ENCODE measurements at places on chromosomes 13 and 19.

DNA sequence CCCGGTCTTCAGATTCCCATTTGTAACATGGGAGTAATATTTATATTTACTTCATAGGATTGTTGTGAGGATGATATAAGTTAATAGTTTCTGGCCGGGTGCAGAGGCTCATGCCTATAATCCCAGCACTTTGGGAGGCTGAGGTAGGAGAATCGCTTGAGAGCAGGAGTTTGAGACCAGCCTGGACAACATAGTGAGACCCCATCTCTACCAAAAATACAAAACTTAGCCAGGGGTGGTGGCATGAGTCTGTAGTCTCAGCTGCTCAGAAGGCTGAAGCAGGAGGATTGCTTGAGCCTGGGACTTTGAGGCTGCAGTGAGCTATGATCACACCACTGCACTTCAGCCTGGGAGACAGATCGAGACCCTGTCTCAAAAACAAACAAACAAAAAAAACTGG lies 11.2 kb downstream of the CATSPERG start:
- DNase-seq: no peak

GRCh38 chr19:18008814-18009213 lies 844 bp downstream of the ARRDC2 start:
- no peak for DNase-seq

- DNase-seq: no peak
Measured at GRCh38 chr13:47112205-47112902, 215.5 kb upstream of the HTR2A start.

DNA sequence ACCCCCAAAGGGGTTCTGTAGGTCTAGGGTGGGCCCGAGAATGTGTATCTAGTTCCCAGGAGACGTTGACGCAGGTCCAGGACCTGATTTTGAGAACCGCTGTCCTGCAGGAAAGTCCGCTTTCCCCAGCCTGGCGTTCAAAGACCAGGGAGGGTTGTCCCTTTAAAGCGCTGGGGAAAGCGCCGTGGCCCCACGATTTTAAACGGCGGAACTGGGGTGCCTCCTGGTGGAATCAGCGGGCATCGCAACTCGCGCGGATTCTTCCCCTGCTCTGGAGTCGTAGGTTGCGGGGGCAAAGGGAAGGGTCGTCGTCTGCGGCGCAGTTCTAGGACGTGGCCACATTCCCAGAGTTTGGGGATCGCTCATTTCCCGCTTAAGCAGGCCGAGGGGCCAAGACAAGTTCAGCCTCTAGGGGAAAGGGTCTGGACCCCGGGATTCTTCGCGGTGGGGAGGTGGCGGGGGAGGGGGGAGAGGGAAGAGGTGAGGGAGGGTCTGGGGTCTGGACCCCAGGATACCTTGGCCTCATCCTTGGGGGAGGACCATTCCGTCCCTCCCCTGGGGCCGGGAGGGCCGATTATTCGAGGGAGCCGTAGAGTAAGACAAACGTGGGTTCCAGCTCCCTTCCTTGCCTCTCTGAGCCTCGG lies 7.7 kb downstream of the PNMA8B start:
- peak; percentile 91 for DNase-seq

DNA sequence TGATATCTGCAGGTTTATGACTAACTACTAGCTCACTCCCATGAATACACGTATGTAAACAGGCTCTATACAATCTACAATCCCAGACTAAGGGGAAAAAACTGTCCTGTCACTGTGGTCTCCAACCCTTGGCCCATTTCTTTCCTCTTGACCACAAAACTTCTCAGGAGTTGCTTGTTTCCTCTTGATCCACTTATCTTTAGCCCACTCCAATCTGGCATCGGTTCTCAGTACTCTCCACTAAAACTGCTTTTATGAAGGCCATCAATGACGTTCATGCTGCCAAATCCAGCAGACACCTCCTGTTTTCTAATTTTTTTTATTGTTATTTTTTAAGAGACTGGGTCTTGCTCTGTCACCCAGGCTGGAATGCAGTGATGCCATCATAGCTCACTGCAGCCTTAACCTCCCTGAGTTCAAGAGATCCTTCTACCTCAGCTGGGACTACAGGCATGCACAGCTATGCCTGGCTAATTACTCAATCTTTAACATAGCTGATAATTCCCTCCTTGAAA lies 31.9 kb upstream of the USPL1 start:
- no peak for DNase-seq

DNA sequence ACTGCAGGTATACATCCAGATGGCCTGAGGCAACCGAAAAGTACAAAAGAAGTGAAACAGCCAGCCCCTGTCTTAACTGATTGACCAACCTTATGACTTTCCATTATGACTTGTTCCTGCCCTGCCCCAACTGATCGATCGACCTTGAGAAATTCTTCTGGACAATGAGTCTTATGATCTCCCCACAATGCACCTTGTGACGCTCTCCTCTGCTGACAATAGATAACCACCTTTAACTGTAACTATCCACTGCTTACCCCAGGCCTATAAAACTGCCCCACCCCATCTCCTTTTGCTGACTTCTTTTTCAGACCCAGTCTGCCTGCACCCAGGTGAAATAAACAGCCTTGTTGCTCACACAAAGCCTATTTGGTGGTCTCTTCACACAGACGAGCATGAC lies 11.2 kb downstream of the ZNF83 start:
- no peak for DNase-seq

DNA sequence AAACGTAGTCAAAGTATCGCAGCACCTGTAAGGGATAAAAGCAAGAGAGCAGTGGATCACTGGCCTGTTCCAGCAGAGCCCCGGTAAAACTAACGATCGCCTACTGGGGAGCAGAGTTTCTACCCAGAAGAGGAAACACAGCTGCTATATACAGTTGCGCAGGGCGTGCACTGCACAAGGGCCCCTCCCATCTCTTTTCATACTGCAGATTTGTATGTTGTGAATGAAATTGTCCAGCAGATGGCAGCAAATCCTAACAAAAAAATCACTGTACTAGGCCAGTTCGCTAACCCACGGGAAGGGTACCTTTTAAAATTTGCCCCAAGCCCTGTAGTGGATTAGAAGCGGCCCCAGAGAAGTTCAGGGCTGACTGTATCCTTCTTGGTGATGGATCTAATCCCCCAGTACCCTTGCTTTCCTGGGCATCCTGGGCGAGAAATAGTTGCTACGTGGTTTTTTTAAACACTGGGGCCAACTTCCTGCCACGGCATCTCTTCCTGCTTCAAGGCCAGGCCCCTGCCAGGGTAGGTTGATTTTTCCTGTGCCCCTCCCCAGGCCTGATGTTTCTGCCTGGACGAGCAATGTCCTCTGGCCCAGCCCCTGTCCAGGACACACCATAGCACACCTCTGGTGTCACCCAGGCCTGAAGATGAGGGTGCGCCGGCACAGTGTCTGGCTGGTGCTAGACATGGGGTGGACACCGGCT lies 127.0 kb downstream of the IER2 start:
- DNase-seq: peak; percentile 73

GRCh38 chr13:28641600-28641926 lies 17.4 kb upstream of the POMP start:
- DNase-seq: no peak

DNA sequence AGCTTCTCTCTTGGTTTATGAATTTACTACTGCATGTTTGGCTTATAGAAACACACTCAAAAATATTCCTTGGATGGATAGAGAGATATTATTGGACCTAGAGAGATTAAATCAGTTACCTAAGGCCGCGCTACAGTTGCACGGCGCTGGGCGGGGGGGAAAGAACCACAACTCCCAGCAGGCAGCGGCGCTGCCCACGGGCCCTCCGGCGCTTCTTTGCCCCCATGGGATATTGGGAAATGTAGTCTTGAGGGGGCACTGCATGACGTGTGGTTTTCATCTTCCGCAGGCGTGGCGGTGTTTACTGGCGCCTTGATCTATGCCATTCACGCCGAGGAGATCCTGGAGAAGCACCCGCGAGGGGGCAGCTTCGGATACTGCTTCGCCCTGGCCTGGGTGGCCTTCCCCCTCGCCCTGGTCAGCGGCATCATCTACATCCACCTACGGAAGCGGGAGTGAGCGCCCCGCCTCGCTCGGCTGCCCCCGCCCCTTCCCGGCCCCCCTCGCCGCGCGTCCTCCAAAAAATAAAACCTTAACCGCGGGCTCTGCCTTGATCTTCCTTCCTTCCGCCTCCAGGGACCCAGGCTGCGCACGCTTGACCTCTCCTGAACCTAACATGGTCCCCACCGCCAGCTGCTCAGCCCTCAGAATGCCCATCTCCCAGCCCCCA lies 4.8 kb downstream of the EMP3 start:
- peak; percentile 86 for DNase-seq

- no peak for DNase-seq
Measured at GRCh38 chr13:36207672-36208071, 6.7 kb downstream of the SOHLH2 start.

DNA sequence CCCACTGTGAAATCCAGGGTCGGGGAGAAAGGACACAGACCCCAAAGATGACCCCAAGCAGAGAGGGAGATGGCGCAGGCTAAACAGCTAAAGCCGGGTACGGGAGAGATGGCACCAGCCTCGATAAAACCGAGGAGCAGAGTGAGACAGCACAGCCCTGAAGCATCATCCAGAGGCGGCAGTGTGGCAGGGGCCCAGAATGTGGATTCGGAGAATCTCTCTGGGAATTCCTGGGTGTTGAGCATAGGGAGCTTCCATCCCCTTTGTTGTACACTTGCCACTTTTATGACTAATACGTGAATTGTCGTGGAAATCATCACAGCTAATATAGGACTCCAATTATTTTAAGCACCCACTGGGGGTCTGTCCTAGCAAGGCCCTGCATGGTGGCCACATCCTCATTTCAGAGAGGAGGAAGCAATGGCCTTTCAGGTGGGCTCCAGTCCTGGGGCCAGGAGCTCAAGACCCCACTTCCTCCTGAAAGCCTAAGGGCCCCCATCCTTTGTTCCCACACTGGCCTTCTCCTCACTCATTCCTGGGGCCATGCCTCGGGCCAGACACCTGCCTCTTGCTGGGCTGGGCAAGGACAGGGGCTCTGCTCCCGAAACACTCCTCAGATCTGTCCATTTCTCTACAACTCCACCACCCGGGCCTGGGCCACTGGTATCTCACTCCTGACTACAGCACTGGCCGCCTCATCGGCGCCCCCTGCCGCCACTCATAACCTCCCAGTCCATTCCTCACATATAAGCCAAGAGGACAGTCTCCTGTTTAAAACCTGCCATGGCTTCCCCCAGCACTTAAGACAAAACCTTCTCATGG lies 29.3 kb upstream of the ATP1A3 start:
- DNase-seq: peak; percentile 45

GRCh38 chr13:93235258-93236015 lies 8.8 kb downstream of the GPC6 start:
- no peak for DNase-seq

GRCh38 chr19:29631450-29631849 lies 25.4 kb downstream of the POP4 start:
- no peak for DNase-seq

- no peak for DNase-seq
Measured at GRCh38 chr19:45160870-45161737, at the start of gene NKPD1. Gene NKPD1 (minus strand): TSS chr19:45160982. CDS start chr19:45160150, 832 bp downstream.

- DNase-seq: no peak
Measured at GRCh38 chr13:60062502-60062901, 101.2 kb downstream of the DIAPH3 start.

GRCh38 chr19:7863971-7864689 lies 10.1 kb downstream of the PRR36 start:
- DNase-seq: no peak

GRCh38 chr13:111901267-111901915 lies 165.6 kb upstream of the SOX1 start:
- DNase-seq: no peak

GRCh38 chr19:47280183-47280797 lies 5.6 kb downstream of the INAFM1 start:
- DNase-seq: peak; percentile 83

DNA sequence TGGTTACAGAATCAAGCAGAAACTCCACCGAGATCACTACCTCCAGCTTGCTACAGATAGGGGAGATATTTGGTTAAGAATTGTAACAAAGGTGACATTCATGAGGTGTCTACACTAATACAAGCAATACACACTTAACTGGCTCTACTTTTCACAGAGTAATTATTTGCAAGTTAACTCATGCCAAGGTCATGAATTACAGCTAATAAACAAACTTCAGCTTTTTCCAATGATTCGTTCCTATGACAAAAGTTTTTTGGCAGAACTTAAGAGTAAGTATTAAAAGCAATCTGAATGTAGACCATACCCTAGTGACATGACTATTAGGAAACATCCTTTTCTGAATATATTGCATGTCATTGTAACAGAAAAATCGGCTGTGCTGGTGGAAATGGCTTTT lies 72.1 kb downstream of the LHFPL6 start:
- DNase-seq: no peak

GRCh38 chr13:20182231-20182846 lies 10.4 kb downstream of the GJB2 start:
- peak; percentile 45 for DNase-seq

GRCh38 chr19:34325981-34326787 lies 38.8 kb upstream of the GPI start:
- no peak for DNase-seq

DNA sequence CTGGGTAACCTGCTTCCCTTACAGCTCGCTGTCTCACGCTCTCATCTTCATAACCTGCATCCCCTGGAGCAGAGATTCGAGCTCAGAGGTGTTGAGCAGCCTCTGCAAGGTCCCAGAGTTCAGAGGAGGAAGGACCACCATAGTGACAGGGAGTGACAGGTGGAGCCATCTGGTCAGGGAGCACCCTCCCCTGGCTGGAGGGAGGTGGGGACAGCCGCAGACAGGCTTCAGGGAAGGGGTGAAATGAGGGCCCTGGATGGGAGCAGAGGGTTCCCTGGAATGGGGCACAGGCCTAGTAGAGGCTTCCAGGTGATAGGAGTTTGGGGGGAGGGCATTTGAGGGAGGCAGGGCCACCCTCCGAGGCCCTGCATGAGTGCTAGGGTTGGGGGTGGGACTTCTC lies 82.1 kb downstream of the ZNF429 start:
- no peak for DNase-seq

- DNase-seq: no peak
Measured at GRCh38 chr13:80379245-80379644, 38.3 kb upstream of the SPRY2 start.

DNA sequence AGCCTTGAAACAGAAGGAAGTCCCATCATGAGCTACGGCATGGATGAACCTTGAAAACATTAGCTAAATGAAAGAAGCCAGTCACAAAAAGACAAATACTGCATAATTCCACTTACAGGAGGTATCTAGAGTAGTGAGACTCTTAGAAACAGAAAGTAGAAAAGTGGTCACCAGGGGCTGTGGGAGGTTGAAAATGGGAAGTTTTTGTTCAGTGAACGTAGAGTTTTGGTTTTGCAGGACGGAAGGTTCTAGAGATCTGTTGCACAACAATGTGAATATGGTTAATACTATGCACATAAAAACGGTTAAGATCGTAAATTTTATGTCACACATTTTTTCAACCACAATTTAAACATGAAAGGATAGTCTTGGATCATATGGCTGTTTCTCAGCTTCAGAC lies 11.9 kb upstream of the SLC10A2 start:
- no peak for DNase-seq

DNA sequence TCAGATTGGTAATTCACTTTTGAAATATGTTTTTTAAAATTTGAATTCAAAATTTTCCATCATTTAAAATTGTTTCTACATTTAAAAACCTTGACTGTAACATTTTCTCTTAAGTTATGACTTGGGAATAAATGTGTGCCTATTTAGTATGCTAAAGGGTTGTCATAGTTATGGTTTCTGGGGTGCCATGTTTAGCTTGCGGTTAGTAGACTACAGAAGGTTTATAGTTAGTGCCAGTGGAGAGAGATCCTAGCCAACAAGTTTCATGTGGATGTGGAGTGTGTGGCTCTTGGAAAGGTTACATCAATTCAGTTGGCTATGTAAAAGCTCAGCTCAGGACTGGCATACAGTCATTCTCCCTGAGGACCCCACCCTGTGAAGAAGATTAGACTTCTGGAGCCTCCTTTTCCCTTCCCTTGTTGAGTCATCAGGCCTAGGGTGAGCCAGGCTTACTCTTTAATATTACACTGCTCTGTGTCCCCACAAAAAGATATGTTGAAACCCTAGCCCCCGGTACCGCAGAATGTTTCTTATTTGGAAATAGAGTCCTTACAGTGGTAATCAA lies 20.4 kb downstream of the LMO7 start:
- DNase-seq: no peak

Measured in activated T-cell treated with anti-CD3 and anti-CD28 coated beads, Interleukin-2, amount 50 U/mL, for 48 hours (primary cell).